Amygdala (tissue), 56 donors: ENCODE measurements at places on chromosomes 5 and 9.

DNA sequence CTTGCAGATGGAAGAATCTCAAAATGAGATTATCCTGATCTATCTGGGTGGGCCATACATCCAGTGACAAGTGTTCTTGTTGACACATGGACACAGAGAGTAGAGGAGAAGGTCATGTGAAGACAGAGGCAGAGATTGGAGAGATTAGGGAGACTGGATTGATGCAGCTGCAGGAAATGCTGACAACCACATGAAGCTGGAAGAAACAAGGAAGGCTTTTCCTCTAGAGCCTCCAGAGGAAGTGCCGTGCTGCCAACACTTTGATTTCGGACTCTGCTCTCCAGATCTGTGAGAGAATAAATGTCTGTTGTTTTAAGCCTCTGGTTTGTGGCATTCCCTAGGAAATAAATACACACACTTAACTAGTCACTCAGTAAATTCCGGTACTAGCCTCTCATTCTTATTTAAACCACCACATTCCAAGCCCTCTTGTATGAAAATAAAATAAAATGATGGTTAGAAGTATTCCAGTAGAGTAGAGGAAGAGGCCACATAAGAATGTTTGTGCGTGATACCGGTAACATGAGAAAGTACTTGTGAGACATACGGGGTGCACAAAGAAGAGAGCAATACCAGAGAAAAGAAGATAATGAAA, 110.9 kb upstream of the DMAC1 start:
- no peak for DNase-seq

DNA sequence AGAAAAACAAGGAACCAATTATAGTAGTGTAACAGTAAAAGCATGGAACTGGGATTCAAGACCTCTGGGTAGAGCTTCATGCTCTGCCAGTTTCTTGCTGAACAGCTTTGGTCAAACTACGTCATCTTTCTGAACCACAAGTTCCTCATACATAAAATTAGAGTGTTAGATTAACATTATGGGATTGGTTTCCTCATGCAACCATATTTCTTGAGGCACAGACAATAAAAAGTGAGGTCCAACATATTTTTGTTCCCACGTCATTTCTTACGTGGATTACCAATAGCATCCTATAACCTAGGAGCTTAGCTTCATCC, 354.8 kb downstream of the TMEM232 start:
- DNase-seq = no peak

GRCh38 chr5:179323026-179323870, 22.0 kb downstream of the ADAMTS2 start:
- no peak for DNase-seq

GRCh38 chr9:114302727-114303126, 20.2 kb upstream of the ORM1 start:
- DNase-seq = no peak

DNA sequence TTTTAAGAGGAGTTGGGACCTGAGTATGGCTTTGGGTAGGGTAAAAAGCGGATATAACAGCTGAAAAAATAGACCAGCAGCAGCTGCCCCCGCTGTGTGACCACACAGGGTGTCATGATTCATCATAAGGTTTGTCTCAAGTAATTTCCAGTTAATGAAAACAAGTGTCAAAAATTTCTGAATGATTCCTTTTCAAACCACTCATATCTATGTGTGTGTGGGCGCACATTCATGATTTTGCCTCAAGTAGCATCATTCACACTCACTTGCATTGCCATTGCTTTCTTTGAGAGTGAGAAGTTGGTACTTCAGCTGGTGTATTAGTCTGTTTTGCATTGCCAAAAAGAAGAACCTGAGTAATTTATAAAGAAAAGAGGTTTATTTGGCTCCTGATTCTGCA, 12.1 kb upstream of the TNFAIP8 start:
- DNase-seq = no peak

- no peak for DNase-seq
Observed at GRCh38 chr9:103913899-103914298, 180.2 kb upstream of the SMC2 start.

DNA sequence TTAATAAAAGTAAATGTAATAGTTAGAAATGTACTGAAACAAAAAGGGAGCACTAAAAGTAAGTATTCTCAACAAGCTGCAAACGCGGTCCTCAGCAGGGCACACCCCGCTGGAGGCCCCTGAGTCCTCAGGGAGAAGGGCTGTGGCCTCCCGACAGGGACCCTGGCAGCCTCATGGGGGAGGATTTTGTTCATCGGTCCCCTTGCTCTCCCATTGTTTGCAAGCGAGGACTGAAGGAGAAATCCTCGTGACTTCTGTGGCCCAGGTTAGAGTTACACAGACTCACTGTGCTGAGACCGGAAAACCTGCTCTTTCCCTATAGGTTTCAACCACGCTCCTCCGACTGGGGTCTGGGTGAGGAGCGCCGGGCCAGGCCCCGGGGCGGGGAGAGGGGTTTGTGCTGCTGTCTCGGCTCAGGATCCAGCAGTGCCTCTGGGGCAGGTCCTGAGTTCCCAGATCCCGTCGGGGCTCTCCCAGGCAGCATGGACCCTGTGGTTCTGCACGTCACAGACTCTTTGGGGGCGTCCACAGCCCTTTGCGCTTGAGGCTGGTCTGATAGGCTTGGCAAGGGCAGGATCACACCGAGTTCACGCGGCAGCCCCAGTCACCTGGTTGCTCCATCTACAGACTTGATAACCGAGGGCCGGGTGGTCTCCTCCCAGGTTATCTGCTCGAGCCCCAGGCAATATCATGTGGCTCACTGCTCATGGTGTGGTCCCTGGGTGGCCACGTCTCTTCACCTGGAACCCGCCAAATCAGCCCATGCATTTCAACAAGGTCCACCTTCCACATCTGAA, 38.8 kb downstream of the MRPL36 start:
- DNase-seq = no peak

DNA sequence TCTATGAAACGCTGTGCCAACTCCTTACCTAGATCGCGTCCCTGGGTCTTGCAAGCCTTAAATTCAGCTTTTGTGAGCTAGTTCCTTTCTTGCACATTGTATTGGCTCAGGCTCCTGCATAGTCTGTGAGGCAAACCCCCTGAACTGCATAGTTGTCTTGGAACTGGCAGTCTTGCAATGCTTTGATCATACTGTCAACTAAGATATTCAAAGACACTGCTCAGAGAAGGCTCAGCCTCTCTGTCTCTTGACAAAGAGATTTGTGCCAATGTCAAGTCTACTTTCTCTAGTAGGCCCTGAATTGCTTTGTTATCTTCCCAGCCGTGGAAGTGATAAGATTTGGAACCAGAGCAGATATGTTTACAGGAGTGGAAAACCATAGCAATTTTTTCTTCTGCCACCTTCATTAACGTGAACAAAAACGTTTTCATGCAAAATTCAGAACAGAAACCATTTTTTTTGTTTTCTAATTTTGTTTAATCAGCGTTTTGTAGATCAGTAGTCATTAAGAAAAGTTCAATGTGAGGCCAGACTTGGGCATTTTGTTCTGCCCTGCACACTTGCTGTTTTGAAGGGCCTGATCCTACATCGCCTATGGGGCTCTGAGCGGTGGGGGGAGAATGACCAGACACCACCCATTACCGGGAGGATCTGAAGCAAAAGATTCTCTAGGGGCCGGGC, 27.6 kb upstream of the ENTREP1 start:
- DNase-seq = no peak

DNA sequence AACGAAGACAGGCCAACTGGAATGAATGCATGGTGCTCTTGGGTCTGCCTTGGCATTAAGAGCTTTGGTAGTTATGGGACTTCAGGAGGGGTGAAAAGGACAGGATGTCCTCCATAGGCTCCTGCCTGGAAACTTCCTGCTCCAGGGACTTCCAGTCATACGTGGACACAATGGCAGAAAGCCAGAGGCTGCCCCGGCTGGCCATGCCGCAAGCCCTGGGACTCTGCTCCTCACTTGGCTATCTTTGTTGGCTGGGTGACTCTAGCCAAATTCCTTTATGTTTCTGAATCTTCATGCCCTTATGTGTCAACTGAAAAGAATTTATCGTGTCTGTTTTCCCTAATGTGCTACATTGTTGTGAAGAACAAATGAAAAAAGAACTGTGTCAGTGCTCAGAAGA, 136.9 kb downstream of the SIL1 start:
- no peak for DNase-seq

- no peak for DNase-seq
Observed at GRCh38 chr5:137134920-137135532, 364.1 kb downstream of the SPOCK1 start.

- DNase-seq = no peak
Observed at GRCh38 chr5:141908796-141909195, 14.9 kb upstream of the DELE1 start.

GRCh38 chr9:18480662-18481093, 6.7 kb downstream of the ADAMTSL1 start:
- DNase-seq = no peak

GRCh38 chr9:99840072-99840471, 18.4 kb downstream of the NR4A3 start:
- DNase-seq = no peak

GRCh38 chr9:78828521-78828920, 531.6 kb downstream of the PSAT1 start:
- DNase-seq = no peak

DNA sequence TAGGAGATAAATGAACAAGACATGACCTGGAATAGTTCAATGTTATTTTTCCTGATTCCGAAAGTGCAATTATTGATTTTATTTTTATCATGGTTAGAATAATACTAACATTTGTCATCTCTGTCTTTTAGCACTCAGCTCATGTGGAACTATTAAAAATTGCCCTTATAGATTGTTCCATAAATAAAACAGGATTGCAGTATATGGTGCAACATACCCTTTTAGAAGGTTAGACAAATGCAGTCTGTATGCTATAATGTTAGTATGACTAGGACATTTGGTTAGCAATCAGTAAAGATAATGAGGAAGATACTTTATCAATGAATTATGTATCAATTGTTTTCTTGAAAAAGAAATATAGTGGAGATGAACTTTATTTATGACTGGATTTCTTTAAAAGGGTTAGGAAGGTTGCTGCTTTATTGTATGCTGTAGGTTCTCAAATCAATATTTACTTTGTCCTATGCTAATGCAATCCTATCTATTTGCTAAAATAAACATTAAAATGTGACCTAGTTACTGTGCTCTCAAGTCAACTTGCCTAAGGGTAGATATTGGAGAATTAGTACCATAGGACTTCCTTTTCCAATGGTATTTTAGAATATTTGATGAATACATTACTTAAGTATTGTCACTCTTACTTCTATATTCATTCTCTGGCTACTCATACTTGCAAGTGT, 348.9 kb upstream of the ISL1 start:
- no peak for DNase-seq
